ENCODE measurements at places on chromosomes 12 and 14.
A peak's percentile ranks its signal among the peaks of the same experiment; 100 is the strongest.

DNA sequence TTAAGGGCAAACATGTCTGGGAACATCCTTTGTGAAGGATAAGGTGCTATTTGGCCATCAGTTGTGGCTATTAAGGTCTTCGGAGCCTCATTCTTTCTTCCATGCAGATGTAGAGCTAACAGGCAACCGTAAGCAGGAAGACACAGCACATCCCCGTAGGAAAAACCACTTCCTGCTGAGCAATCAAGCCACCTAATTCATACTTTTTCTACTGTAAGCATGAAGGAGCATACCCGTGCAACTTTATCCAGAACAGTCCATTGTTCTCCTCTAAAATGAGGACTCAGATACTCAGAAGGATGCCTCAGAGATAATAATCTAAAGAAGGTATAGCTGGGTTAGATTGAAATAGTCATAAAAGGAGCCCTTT, 232.0 kb downstream of the PPM1H start:
- no peak for DNase-seq

DNA sequence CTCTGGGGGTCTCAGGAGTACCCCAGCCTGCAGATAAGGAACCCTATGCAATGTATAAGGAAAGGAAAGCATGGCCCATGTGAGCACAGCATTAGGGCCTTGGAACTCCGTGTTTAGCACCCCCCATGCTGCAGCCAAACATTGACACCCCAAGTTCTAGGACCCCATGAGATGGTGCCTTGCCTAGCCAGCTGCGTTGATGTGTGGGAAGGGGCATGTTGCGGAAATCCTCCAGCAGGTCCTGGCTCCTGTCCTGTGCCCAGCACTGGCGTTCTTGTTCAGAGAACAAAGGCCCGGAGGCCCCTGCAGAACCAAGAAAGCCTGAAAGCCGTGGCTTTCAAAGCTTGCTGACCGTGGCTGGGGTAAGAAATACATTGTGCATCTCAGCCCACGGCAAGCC, 99.4 kb upstream of the DIO3 start:
- no peak for DNase-seq

DNA sequence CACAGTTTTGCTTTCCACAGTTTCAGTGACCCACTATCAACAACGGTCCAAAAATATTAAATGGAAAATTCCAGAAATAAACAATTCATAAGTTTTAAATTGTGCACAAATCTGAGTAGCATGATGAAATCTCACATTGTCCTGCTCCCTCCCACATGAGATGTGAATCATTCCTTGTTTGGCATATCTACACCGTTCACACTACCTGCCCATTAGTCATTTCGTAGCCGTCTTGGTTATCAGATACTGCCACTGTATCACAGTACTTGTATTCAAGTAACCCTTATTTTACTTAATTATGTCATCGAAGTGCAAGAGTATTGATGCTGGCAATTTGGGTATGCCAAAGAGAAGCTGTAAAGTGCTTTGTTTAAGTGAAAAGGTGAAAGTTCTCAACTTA, 145.3 kb downstream of the SLC5A8 start:
- DNase-seq: no peak

- DNase-seq: peak; percentile 13
These were observed 68.3 kb downstream of the RERG start for GRCh38 chr12:15152868-15153267.

GRCh38 chr12:89236237-89236636, 116.1 kb downstream of the DUSP6 start:
- DNase-seq: peak; percentile 57

DNA sequence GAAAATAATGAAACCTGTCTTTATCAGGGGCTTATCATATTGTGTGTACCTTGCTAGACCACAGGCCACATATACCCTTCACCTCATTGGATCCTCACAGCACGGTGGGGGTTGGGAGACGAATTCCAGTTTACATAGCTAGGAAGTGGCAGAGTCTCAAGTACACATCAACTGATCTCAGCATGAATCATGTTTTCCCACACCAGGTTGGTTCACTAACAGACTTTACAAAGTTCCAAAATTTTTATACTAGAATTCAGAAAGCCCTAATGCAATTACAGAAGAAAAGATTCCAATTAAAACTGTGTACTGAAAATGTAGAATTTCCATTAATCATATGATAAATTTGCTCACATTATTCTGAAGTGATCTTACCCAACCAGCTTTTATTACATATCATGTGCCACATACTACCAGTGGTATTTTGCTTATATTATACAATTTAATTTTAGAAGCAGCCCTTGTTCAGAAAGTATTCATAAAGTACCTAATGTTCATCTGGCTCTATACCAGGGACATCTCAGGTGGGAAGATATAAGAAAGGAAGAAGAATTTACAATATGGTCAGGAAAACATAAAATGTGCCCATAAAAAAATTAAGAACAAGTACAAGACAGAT, 196.2 kb downstream of the ITPR2 start:
- DNase-seq: peak; percentile 39

DNA sequence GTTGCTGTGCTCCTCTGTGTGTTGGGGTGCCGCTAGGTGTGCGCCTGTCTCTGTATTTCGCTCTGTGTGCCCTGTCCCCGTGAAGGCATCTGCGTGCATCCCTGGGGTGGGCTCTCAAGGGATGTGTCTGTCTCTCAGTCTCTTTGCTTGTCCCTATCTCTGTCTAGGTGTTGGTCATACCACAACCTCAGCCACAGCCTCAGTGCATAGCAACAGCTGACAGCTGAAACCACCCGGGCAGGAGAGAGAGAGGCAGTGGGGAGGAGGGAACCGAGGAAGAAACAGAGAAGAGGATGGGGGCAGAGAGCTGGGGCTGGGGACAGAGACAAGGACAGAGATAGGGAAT, 953 bp upstream of the NXPH4 start:
- DNase-seq: no peak
